ENCODE measurements at places on chromosomes 1 and 21. TPM values are rescaled to one million over a fixed set of nuclear protein-coding genes. Genes with fewer than 3 reads are reported as not detected.

The VWA5B1 gene
- total RNA-seq, result not detected

The GABPB2 gene
- total RNA-seq, result 28.6 TPM

The RAP1GAP gene
- 0.54 TPM for total RNA-seq

The CRP gene
- not detected for total RNA-seq

The DHRS3 gene
- 87.0 TPM for total RNA-seq

The GJB5 gene
- total RNA-seq, result not detected

The CIART gene
- 1.1 TPM for total RNA-seq

The RGS7 gene
- not detected for total RNA-seq

The FCGR3A gene
- total RNA-seq, result not detected

The RNU1-2 gene
- 2,251 TPM for total RNA-seq

The EPHA8 gene
- not detected for total RNA-seq

The ADAMTSL4 gene
- 0.95 TPM for total RNA-seq

The PSEN2 gene
- 14.7 TPM for total RNA-seq

The B3GALT2 gene
- total RNA-seq, result 2.9 TPM

The SPRR2A gene
- total RNA-seq, result not detected

The AZIN2 gene
- 5.1 TPM for total RNA-seq

The SDHC gene
- total RNA-seq, result 171 TPM

The ENAH gene
- total RNA-seq, result not detected

The CYP4Z1 gene
- not detected for total RNA-seq

The LCE1A gene
- not detected for total RNA-seq

The LY9 gene
- total RNA-seq, result 3.0 TPM

The HSPB7 gene
- not detected for total RNA-seq

The RAB42 gene
- not detected for total RNA-seq

The F13B gene
- total RNA-seq, result not detected

The PTBP2 gene
- 15.4 TPM for total RNA-seq

The PLA2G2C gene
- total RNA-seq, result 1.0 TPM

The PM20D1 gene
- 0.34 TPM for total RNA-seq

The EVA1B gene
- 11.6 TPM for total RNA-seq

The LRRC53 gene
- total RNA-seq, result not detected

The C8B gene
- not detected for total RNA-seq

The LCE3D gene
- total RNA-seq, result not detected

The ATF6 gene
- total RNA-seq, result 21.2 TPM

The AKT3 gene
- 27.8 TPM for total RNA-seq

The FH gene
- total RNA-seq, result 55.3 TPM

The SLAMF1 gene
- 126 TPM for total RNA-seq

The SH2D1B gene
- total RNA-seq, result not detected

Data from T-helper 1 cell treated with Interleukin-12 subunit alpha and Interleukin-12 subunit beta and Interleukin-4 antibody, amounts not matched to agents 30 ng/mL and 1 ng/mL, for 36 hours (primary cell).